IMR-90 (cell line): ENCODE measurements at places on chromosomes 13 and 19. TPM values are rescaled to one million over a fixed set of nuclear protein-coding genes. Genes with fewer than 3 reads are reported as not detected.

DNA sequence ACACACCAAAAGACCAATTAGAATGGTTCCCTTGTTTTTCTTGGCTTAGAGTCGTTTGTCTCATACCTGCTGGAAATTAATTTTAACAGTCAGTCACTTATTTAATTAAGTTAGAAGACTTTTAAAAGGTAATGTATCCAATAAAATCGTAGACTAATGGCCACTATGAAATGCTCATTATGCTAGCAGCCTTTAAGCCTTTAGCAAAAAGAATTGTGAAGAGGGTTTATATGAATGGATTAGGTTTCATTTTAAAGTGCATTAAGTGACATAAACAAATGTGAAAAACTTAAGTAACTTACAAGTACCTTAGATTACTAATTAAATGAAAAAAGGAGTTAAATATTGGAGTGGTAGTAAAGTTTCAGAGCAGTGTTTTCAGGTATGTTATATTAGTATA, 139.6 kb downstream of the RXFP2 start:
- H3K4me1 ChIP-seq, result no peaks in the 10 kb centered on the region
- H3K27ac ChIP-seq, result no peak overlapping the region
- peaks cover 2% of the 10 kb centered on the region for H3K27me3 ChIP-seq

- H3K4me3 ChIP-seq, result no peak overlapping the region
- H3K27me3 ChIP-seq, result no peaks in the 10 kb centered on the region
- peaks cover 27% of the 10 kb centered on the region for H3K36me3 ChIP-seq
- no peak overlapping the region for H3K27ac ChIP-seq
- peaks cover 20% of the 10 kb centered on the region for H3K4me1 ChIP-seq
Observed at GRCh38 chr19:14512406-14512961, 5.7 kb downstream of the DNAJB1 start.

GRCh38 chr19:8811315-8812172, 20.6 kb downstream of the ZNF558 start:
- H3K36me3 ChIP-seq, result peaks cover 55% of the 10 kb centered on the region
- no peak overlapping the region for H3K27ac ChIP-seq
- no peaks in the 10 kb centered on the region for H3K27me3 ChIP-seq
- H3K4me1 ChIP-seq, result no peaks in the 10 kb centered on the region

DNA sequence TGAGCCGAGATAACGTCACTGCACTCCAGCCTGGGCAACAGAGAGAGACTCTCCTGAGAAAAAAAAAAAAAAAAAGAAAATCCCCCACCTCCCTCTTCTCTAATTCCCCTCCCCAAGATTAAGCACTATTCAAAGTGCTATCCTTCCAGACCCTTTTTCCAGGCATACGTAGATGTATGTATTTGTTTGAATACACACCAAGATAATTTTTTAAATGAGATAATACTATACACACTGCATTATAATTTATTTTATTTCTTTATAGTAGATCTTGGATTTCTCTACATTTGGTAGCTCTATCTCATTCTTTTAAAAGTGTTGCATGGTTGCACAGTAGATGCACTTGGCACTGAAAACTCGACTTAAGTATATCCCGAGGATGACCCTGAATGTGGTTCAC, 32.5 kb downstream of the CAB39L start:
- H3K27ac ChIP-seq, result no peak overlapping the region
- no peaks in the 10 kb centered on the region for H3K4me1 ChIP-seq
- no peak overlapping the region for H3K4me3 ChIP-seq
- no peak for DNase-seq
- no peaks in the 10 kb centered on the region for H3K27me3 ChIP-seq

- no peak for DNase-seq
- no peaks in the 10 kb centered on the region for H3K36me3 ChIP-seq
- H3K4me3 ChIP-seq, result no peak overlapping the region
- no peak overlapping the region for H3K27ac ChIP-seq
Observed at GRCh38 chr19:18978616-18979015, 37.6 kb upstream of the HOMER3 start.

DNA sequence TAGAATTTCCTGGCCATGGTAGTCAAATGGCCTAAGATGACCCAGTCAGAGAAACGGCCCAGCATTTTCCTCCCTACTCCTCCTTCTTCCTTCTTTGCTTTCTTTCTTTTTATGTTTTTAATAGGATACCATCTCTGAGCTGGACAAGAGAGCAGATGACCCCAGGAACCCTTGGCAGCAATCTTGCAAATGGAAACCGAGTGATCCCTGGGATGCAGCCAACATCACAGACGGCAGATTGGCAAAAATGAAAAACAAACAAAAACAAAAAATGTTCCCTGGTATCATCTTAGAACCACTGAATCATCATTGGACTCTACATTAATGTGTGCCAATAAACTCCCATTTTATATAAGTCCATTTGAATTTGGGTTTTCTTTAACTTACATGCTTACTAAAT, 424.4 kb downstream of the FGF14 start:
- DNase-seq, result no peak
- no peaks in the 10 kb centered on the region for H3K27me3 ChIP-seq
- H3K4me3 ChIP-seq, result no peak overlapping the region

DNA sequence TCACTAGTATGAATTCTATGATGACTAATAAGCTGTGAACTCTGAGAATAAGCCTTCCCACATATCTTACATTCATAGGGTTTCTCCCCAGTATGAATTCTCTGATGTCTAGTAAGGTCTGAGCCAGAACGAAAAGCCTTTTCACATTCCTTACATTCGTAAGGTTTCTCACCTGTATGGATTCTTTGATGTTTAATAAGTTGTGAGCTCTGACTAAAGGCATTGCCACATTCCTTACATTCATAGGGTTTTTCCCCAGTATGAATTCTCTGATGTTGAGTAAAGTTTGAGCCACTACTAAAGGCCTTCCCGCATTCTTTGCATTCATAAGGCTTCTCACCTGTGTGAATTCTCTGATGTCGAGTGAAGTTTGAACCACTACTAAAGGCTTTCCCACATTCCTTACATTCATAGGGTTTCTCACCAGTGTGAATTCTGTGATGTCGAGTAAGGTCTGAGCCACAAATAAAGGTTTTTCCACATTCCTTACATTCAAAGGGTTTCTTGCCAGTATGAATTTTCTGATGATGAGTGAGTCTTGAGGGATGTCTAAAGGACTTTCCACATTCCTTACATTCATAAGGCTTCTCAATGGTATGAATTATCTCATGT, 30.7 kb upstream of the ZFP82 start:
- no peak for DNase-seq
- H3K27me3 ChIP-seq, result no peaks in the 10 kb centered on the region
- no peak overlapping the region for H3K27ac ChIP-seq
- H3K4me3 ChIP-seq, result no peak overlapping the region
- peaks cover 8% of the 10 kb centered on the region for H3K36me3 ChIP-seq

- H3K27ac ChIP-seq, result no peak overlapping the region
- no peaks in the 10 kb centered on the region for H3K4me1 ChIP-seq
- no peak overlapping the region for H3K4me3 ChIP-seq
- H3K36me3 ChIP-seq, result peaks cover 41% of the 10 kb centered on the region
- peak; percentile 34 for DNase-seq
Observed at GRCh38 chr19:32416749-32417456, 11.3 kb downstream of the DPY19L3 start.

DNA sequence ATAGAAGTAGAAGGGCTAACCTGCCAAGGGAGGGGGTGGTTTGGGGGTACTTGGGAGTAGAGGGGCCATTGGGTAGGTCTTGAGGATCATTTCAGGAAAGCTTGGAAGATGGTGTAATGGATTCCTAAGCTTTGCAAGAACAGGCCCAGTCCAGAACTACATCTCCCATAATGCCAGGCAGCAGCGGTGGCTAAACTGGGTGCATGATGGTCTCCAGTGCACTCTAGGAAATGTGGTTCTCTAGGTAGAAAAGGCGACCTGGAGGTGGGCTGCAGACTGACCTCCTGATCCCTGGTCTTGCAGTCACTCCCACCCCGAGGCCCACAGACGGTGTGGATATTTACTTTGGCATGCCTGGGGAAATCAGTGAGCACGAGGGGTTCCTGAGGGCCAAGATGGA, 3.8 kb downstream of the APLP1 start:
- no peak for DNase-seq
- H3K4me3 ChIP-seq, result no peak overlapping the region
- H3K4me1 ChIP-seq, result peaks cover 4% of the 10 kb centered on the region
- H3K27me3 ChIP-seq, result peaks cover 4% of the 10 kb centered on the region; the same call in 1 of the 2 replicates
- no peaks in the 10 kb centered on the region for H3K36me3 ChIP-seq

GRCh38 chr19:29389495-29389894, 136.3 kb upstream of the VSTM2B start:
- no peaks in the 10 kb centered on the region for H3K4me1 ChIP-seq
- no peaks in the 10 kb centered on the region for H3K27me3 ChIP-seq
- H3K4me3 ChIP-seq, result no peak overlapping the region
- no peaks in the 10 kb centered on the region for H3K36me3 ChIP-seq

GRCh38 chr19:3171894-3172672, 6.5 kb upstream of the S1PR4 start:
- H3K27ac ChIP-seq, result no peak overlapping the region
- no peak for DNase-seq

DNA sequence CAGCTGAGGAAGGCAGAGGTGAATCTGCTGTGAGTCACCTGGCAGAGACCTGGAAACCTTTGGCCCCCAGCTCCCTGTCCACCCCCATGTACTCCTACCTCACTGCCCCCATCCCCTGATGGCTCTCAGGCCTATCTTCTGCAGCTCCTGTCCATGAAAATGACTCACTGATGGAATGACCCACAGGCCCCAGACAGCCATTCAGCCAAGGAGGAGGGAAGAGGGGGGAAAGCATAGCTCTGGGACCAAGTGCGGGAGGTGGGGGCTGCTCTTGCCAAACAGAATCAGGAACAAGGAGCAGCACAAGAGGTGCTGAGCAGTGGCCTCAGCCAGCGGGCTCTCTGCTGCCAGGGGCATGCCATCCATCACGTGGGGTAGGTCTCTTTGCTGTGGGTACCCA, 111.4 kb upstream of the C1QTNF9B start:
- H3K27ac ChIP-seq, result no peak overlapping the region
- H3K4me1 ChIP-seq, result peaks cover 12% of the 10 kb centered on the region
- DNase-seq, result peak; percentile 56
- no peak overlapping the region for H3K4me3 ChIP-seq
- H3K27me3 ChIP-seq, result no peaks in the 10 kb centered on the region; the same call in 1 of the 2 replicates
- H3K36me3 ChIP-seq, result no peaks in the 10 kb centered on the region

DNA sequence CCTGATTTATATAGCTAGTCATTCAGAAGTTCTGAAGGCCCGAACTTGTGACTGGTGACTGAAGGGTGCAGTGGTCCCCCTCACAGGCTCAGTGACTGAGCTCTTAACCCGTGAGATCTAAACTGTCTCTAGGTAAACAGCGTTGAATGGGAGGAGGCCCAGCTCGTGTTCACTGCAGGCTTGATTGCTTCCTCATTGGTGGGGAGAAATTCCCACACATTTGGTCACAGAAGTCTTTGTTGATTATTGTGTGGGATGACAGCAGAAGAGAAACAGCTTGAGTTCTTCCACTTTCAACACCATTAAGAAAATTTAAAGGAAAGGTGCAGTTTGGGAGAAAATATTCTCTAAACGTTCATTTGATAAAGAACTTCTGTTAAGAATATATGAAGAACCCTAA, 1178.0 kb downstream of the UQCRFS1 start:
- H3K4me3 ChIP-seq, result no peak overlapping the region
- no peaks in the 10 kb centered on the region for H3K4me1 ChIP-seq
- no peak for DNase-seq
- no peak overlapping the region for H3K27ac ChIP-seq
- no peaks in the 10 kb centered on the region for H3K27me3 ChIP-seq

- no peaks in the 10 kb centered on the region; the same call in none of the 2 replicates for H3K27me3 ChIP-seq
- no peak overlapping the region for H3K4me3 ChIP-seq
- H3K4me1 ChIP-seq, result no peaks in the 10 kb centered on the region
- DNase-seq, result peak; percentile 24
Observed at GRCh38 chr13:100825557-100825956, 151.0 kb upstream of the TMTC4 start.

GRCh38 chr19:31351855-31352195, 2.6 kb upstream of the TSHZ3 start:
- peak overlapping the region; percentile 93 for H3K27ac ChIP-seq
- DNase-seq, result no peak
- peak overlapping the region; percentile 93 for H3K4me3 ChIP-seq
- peaks cover 9% of the 10 kb centered on the region for H3K4me1 ChIP-seq
- H3K36me3 ChIP-seq, result no peaks in the 10 kb centered on the region

DNA sequence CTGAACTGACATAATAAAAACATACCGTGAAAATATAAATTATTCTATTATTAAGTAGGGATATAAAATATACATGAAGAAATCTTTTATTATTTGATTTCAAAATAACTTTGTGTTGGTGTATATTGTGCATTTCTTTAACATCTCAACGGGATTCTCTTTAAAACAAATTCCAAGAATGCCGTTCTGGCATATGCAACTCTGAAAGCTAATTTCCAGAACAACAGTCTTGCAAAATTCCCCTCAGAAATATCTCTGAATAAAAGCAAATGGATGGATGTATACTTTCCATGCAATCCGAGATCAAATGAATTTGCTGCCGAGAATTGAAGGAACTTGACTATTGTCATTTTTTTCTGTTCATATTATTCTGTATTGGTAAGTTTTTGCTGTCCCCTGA, 1579.8 kb downstream of the PCDH9 start:
- H3K27me3 ChIP-seq, result no peaks in the 10 kb centered on the region
- no peaks in the 10 kb centered on the region for H3K36me3 ChIP-seq
- H3K4me3 ChIP-seq, result no peak overlapping the region
- DNase-seq, result no peak
- H3K4me1 ChIP-seq, result no peaks in the 10 kb centered on the region
- H3K27ac ChIP-seq, result no peak overlapping the region

The EDNRB gene
- under 0.01 and 0.28 TPM in 2 replicates for total RNA-seq

The ZNF208 gene
- not detected in 2 replicates for total RNA-seq

The CALR3 gene
- total RNA-seq, result not detected in 2 replicates

The IFNL1 gene
- total RNA-seq, result not detected in 2 replicates

The WDR88 gene
- not detected in 2 replicates for total RNA-seq

The CDADC1 gene
- total RNA-seq, result 0.54 and 0.83 TPM in 2 replicates

The MBD3L2 gene
- total RNA-seq, result not detected in 2 replicates

The KLK12 gene
- total RNA-seq, result not detected in 2 replicates

The MRPL4 gene
- 32.8 and 36.4 TPM in 2 replicates for total RNA-seq

The ZNF563 gene
- total RNA-seq, result 2.0 and 3.1 TPM in 2 replicates

The KCNJ14 gene
- total RNA-seq, result under 0.01 and 0.18 TPM in 2 replicates

The PSG1 gene
- total RNA-seq, result 0.90 and 1.1 TPM in 2 replicates

The ZNF560 gene
- total RNA-seq, result 0.90 and 1.1 TPM in 2 replicates

The GRK1 gene
- not detected in 2 replicates for total RNA-seq
